ENCODE measurements at places on chromosomes 6 and 20. TPM values are rescaled to one million over a fixed set of nuclear protein-coding genes. Genes with fewer than 3 reads are reported as not detected.

Gene SULF2
- total RNA-seq, result 21.7 TPM

Gene L3MBTL1
- 1.5 TPM for total RNA-seq

Gene EYA4
- 12.6 TPM for total RNA-seq

Gene LAMP5
- not detected for total RNA-seq

Gene MYO6
- total RNA-seq, result 8.9 TPM

Gene RIMS1
- total RNA-seq, result not detected

Gene IRF4
- total RNA-seq, result 0.34 TPM

Gene C20orf204
- total RNA-seq, result 0.54 TPM

Gene DEFB127
- total RNA-seq, result not detected

Gene CPXM1
- not detected for total RNA-seq

Data from A549 treated with ZK216348 at 1 μM for 4 hours (cell line).